Effector CD8-positive, alpha-beta T cell (primary cell): ENCODE measurements at places on chromosomes 2 and 18.

- no peak for DNase-seq
Observed at GRCh38 chr2:139495851-139496250, 715.7 kb upstream of the NXPH2 start.

GRCh38 chr2:225164401-225165050 is 122.3 kb upstream of the DOCK10 start:
- no peak for DNase-seq

- DNase-seq, result no peak
Observed at GRCh38 chr18:30280861-30281470, 761.6 kb downstream of the DSC3 start.

DNA sequence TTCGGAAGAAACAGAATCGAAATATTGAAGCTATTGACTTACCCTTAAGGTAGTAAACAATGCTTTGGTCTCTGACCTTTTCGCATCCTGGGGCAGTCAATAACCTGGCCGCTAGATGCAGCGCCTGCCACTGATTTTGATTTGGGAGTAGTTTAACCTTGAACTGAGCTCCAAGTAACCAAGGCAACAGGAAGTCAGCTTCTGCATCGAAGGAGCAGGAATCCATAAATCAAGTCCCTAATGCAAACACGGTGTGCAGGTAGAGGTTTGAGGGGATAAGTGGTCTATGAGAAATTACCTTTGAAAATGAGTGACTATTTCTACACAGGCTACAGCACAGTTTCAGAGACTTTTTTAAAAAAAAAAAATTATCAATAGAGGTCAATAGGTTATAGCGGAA is 353.5 kb downstream of the SETBP1 start:
- DNase-seq, result no peak

- DNase-seq, result no peak
Observed at GRCh38 chr2:234495251-234496054, 1.4 kb downstream of the ARL4C start.

- no peak for DNase-seq
Observed at GRCh38 chr2:181485638-181485946, 28.4 kb downstream of the ITGA4 start.

DNA sequence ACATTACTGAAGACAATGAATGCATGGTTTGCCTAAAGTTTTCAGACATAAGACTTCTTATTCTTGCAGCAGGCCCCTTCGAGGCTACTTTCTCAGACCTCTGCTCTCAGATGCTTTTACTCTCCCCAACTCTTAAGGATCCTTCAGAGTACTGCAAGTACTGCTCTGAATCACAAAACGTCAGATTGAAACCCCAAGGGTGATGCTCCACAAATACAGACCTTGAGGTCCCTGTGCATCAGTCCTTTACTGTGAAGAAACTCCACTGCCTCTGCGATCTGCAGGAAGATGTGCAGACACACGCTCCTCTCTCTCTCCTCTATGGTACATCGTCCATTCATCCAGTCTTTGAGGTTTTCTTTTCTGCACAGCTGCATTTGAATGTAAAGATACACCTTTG is 52.8 kb downstream of the EIF2AK3 start:
- no peak for DNase-seq

GRCh38 chr2:48496849-48497248 is 33.1 kb upstream of the STON1 start:
- no peak for DNase-seq

GRCh38 chr2:9163306-9164111 is 43.1 kb upstream of the ASAP2 start:
- no peak for DNase-seq

DNA sequence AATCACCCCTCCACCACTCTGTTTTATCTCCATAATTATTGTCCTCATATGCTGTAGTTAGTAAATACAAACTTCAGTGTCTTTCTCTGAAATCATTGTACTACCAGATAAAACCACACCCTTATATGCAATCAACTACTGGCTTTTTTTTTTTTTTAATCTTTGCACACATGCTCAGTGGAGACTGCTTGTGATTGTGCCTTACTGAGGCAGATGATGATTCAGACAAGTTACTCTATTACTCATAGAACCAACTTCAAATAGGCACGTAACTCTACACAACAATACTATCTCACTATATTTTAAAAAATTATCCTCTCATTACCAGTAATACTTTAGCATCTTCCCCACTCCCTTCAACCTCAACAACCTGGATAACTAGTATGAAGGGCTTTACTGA is 1278.4 kb upstream of the PIK3C3 start:
- no peak for DNase-seq

- DNase-seq, result no peak
Observed at GRCh38 chr2:150267651-150268415, 219.6 kb downstream of the RND3 start.

DNA sequence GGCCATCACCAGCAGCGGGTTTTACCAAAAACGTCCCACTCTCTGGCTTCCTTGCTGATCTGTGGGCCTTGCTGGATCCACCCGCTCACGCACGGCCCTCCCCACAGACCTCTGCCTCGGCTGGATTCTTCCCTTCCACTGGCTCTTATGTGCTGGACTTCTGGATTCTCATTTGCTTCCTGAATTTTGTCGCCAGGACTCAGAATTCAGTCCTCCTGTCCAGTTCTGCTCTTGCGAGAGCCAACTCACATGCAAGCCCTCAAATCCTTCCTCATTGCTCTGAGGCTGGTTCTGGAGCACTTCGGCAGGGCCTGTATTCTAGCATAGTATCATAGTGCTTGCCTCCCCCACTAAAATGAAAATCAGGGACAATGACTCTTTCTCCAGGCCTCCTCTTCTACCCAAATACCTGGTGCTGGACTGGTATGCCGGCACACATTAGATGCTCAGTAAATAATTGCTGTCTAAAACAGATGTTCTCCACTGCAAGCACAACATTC is 115.5 kb downstream of the ATL2 start:
- no peak for DNase-seq

- no peak for DNase-seq
Observed at GRCh38 chr2:33371304-33372090, 105.0 kb upstream of the RASGRP3 start.

DNA sequence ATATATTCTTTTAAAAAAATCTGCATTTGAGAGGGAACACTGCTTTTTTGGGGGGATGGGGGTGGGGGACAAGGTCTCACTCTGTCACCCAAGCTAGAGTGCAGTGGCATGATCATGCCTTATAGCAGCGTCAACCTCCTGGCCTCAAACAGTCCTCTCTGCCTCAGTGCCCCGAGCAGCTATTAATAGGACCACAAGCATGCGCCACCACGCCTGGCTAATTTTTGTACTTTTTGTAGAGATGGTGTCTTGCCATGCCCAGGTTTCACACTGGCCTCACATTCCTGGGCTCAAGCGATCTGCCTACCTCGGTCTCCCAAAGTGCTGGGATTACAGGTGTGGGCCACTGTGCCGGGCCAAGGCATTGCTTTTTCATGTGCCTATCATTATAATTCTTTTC is 154.2 kb downstream of the ATAD2B start:
- DNase-seq, result no peak
